Colonic mucosa (tissue), 4 donors: ENCODE measurements at places on chromosomes 2 and 18.

DNA sequence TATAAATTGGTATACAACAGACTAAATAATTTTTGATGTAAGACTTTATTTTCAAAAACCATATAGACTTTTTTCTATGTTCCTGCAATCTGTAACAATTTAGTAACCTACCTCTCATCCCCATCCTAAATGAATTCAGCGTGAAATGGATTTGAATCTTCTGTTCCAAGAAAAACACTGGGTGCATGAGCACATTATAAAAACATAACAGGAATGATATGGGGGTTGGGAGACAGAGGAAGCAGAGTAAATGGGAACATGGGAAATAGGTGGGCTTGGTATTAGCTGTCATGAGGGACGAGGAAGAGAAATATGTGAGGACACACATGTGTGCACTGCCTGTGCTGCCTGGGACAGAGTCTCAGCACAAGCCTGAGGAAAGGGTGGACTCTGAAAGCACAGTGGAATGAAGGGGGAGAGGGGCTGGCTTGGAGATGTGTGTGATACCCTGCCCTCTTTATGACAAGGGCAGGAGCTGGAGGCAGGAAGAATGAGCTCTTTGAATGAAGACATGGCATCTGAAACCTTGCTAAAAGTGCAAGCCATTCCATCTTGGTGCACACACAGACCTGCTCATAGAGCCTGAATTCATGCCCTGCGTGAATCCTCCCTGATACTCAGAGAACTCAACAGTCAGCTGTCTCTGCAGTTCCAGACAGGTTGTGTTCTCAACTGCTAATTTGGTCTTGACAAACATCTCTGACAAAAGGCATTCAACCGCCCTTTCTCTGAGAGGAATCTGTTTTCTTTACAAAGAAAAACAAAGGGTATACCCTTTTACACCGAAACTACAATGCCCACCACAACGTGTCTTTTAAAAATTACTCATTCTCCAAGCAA lies 66.6 kb downstream of the EPB41L3 start:
- no peaks in the 10 kb centered on the region for H3K36me3 ChIP-seq
- no peak overlapping the region for H3K4me3 ChIP-seq
- DNase-seq, result no peak
- no peak overlapping the region for H3K27ac ChIP-seq
- H3K4me1 ChIP-seq, result no peaks in the 10 kb centered on the region
- H3K27me3 ChIP-seq, result no peaks in the 10 kb centered on the region

DNA sequence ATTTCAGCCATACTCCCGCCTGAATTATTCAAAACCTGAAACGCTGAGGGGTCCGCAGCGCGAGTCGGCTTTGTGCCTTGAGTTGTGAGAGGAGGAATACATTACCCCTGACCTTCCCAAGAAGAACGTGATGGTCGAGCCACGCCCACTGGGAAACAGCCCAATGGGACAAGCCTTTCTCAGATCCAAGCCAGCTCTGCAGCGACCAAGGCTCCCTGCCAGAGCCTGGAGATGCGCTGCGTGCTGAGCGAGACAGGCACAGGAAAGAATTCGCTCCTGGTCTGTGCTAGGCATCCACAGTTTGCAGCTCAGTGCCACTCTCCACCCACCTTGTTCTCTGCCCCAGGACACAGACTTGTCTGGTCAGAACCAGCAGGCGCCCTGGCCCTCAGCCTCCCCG lies 74.1 kb upstream of the GLI2 start:
- no peaks in the 10 kb centered on the region for H3K27me3 ChIP-seq
- no peaks in the 10 kb centered on the region for H3K4me1 ChIP-seq
- peak; percentile 38 for DNase-seq
- no peak overlapping the region for H3K4me3 ChIP-seq
- no peak overlapping the region for H3K27ac ChIP-seq

- H3K4me1 ChIP-seq, result no peaks in the 10 kb centered on the region
- H3K27me3 ChIP-seq, result no peaks in the 10 kb centered on the region
- H3K4me3 ChIP-seq, result no peak overlapping the region
- H3K27ac ChIP-seq, result no peak overlapping the region
- peak; percentile 24 for DNase-seq
- H3K36me3 ChIP-seq, result no peaks in the 10 kb centered on the region
Observed at GRCh38 chr2:24164416-24164973, 10.4 kb upstream of the FAM228A start.

- no peaks in the 10 kb centered on the region for H3K27me3 ChIP-seq
- H3K4me3 ChIP-seq, result no peak overlapping the region
- H3K36me3 ChIP-seq, result no peaks in the 10 kb centered on the region
- H3K27ac ChIP-seq, result no peak overlapping the region
- DNase-seq, result no peak
- no peaks in the 10 kb centered on the region for H3K4me1 ChIP-seq
Observed at GRCh38 chr18:56066524-56067213, 478.7 kb upstream of the TCF4 start.

GRCh38 chr2:31987454-31988220 lies 23.2 kb downstream of the MEMO1 start:
- no peaks in the 10 kb centered on the region for H3K27me3 ChIP-seq
- no peaks in the 10 kb centered on the region for H3K4me1 ChIP-seq
- H3K36me3 ChIP-seq, result no peaks in the 10 kb centered on the region
- no peak for DNase-seq
- no peak overlapping the region for H3K4me3 ChIP-seq

DNA sequence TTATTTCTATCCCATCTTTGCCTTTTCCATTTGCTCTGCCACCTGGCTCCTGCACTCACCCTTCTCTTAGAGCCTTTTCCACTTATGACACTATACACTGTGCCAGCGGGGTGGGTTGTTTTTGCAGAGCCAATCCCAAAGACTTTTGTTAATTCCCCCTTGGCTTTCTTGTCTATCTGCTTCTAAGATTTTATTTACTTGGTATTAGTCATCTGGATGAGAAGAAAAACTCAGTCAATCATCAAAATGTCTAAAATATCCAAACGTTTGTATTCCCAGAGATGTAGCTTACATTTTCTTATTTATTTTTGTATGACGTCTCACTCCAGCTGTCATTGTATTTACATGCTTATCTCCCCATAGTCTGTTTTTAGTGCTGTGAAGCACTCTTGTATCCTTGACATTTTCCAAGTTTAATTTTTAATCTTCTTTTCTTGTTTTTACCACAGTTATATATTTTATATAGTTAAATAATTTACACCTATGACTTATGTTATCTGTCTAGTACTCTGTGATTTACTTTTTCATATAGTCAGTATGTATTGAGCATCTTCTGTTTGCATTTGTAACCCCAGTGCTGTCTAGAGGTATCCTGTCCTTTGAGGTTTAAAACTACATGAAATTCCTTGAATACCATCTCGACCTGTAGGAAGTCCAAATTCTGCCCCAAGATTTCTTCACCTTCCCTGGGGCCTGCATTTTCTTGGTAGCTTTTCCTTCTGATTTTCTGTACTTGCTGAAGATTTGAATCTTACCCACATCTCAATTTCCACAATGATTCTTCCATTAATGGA lies 55.1 kb downstream of the COL4A3 start:
- DNase-seq, result no peak
- no peaks in the 10 kb centered on the region for H3K36me3 ChIP-seq
- no peaks in the 10 kb centered on the region for H3K27me3 ChIP-seq
- no peak overlapping the region for H3K4me3 ChIP-seq
- no peak overlapping the region for H3K27ac ChIP-seq

DNA sequence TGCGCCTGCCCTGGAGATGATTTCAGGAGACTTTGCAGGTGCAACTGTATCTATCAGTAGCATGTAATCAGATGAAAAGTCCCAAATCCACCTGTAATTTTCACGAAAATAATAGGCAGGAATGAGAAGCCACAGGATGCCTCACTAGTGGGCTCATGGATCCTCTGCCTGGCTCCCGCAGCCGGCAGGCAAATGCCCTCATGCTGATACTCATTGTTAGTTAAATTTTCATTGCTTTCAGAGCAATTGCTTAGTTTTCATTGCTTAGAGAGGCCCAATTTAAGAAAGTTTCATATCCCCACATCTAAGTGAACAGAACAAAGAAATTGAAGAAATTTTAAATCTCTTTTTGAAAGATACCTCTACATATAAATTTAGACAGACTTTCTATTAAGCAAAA lies 57.6 kb upstream of the CTDP1 start:
- H3K4me1 ChIP-seq, result no peaks in the 10 kb centered on the region
- H3K27me3 ChIP-seq, result no peaks in the 10 kb centered on the region
- no peak overlapping the region for H3K4me3 ChIP-seq
- DNase-seq, result no peak
- no peaks in the 10 kb centered on the region for H3K36me3 ChIP-seq

DNA sequence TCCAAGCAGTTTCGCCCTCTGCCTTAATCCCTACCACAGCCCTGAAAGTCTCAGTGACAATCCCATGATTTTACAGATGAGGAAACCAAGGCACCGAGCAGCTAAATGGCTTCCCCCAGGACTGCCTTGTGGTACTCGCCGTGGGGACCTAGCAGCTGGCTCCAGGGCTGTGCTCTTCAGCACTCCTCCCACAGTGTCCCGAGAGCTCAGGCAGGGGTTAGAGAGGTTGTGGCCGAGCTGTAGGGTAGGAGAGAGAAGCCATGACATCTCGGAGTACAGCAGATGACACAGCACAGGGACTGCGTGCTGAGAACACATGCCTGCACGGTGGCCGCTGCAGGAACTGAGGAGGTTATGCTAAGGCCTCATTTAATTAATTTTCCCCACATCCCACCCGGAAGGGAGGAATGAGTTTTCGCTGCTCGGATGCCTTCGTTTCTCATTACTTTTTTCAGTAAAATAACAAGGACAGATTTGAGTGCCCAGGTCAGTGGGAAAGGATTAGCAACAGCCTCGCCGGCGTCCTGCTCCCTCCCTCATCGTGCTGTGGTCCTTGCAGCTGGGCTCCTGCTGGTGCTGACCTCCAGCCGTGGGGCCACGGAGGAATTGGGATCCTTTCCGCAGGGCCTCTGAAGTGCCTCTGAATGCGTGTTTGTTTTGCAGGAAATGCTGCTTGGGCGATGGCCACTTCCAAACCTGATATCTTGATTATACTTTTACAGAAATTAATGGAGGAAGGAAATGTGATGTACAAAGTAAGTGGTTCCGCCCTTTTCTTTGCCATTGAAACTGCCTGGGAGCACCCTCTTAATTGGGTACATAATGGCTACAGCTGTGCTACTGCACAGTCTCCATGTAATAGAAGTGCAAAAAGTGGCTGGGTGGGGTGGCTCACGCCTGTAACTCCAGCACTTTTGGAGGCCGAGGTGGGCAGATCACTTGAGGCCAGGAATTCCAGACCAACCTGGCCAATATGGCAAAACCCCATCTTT lies 61.2 kb downstream of the WDSUB1 start:
- H3K27ac ChIP-seq, result no peak overlapping the region
- DNase-seq, result no peak
- no peaks in the 10 kb centered on the region for H3K4me1 ChIP-seq
- no peak overlapping the region for H3K4me3 ChIP-seq

- no peak for DNase-seq
- no peak overlapping the region for H3K4me3 ChIP-seq
- H3K27me3 ChIP-seq, result no peaks in the 10 kb centered on the region
- no peak overlapping the region for H3K27ac ChIP-seq
- no peaks in the 10 kb centered on the region for H3K4me1 ChIP-seq
Observed at GRCh38 chr2:226052772-226053416, 653.4 kb downstream of the NYAP2 start.

DNA sequence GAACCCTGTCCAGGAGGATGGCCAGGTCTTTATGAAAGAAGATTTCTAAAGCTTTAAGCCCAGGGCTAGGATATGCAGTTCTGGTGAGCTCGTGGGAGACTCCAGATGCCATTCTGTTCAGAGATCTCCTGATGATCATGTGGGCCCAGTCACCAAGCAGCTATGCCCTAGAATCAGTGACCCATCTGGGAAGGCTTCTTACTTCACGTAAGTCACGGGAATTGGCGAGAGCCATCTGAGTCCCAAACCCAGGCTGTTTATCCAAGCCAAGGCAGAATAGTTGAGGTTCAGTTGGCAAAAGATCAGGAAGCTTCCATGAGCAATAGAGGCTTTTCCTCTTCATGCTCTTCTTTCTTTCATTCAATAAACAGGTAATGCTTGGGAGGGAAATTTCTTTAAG lies 23.9 kb downstream of the ANTXR1 start:
- no peak overlapping the region for H3K27ac ChIP-seq
- no peaks in the 10 kb centered on the region for H3K36me3 ChIP-seq
- H3K27me3 ChIP-seq, result no peaks in the 10 kb centered on the region
- H3K4me3 ChIP-seq, result no peak overlapping the region
- DNase-seq, result no peak

DNA sequence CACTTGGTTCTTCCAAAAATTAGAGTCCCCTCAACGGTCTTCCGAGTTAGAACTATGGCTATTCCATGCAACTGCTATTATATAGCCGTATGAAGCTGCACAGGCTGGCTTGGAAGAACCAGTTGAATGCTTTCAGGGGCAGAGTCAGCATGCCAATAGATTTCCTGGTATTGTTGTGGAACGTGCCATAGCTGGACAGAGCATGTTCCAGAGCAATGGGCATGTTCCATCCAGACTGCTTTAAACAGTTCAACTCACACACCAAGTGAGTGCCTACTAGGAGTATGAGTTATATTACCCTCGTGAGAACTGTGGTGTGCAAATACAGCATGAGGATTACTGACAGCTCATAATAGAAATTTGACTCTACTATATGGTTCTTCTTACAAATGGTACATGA lies 682.0 kb downstream of the SATB2 start:
- no peaks in the 10 kb centered on the region for H3K27me3 ChIP-seq
- DNase-seq, result peak; percentile 59
- no peaks in the 10 kb centered on the region for H3K4me1 ChIP-seq
- H3K4me3 ChIP-seq, result no peak overlapping the region
- H3K27ac ChIP-seq, result peak overlapping the region; percentile 63

GRCh38 chr18:39230086-39230803 lies 1664.6 kb upstream of the CELF4 start:
- no peak overlapping the region for H3K27ac ChIP-seq
- no peak for DNase-seq
- H3K27me3 ChIP-seq, result no peaks in the 10 kb centered on the region
- no peaks in the 10 kb centered on the region for H3K4me1 ChIP-seq

DNA sequence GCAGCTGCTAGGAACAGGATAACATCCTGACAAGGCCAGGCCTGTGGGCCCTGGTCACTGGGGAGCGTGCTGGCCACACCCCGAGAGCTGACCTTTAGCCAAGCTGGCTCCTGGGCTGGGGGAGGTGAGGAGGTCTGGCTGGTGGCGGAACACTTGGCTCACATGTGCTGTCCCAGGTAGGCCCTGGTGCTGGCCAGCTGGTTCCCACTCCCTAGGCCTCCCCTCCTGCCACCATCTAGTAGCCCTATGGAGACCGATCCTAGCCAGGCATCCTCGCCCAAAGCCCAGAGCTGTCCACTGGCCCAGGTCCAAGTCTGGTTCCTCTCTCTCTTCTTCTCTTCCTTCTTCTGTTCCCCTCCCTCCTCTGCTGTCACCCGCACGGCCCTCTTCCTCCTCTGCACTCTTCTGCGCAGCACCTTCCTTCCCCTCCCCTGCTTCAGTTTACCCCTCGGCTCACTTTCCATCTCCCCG lies 52.4 kb downstream of the TNS1 start:
- no peaks in the 10 kb centered on the region for H3K27me3 ChIP-seq
- H3K36me3 ChIP-seq, result no peaks in the 10 kb centered on the region
- H3K4me1 ChIP-seq, result no peaks in the 10 kb centered on the region
- no peak overlapping the region for H3K4me3 ChIP-seq
- no peak for DNase-seq
